ENCODE measurements at places on chromosomes 6 and 20. TPM values are rescaled to one million over a fixed set of nuclear protein-coding genes. Genes with fewer than 3 reads are reported as not detected.

The GRM1 gene
- total RNA-seq, result under 0.01 TPM

The CDH26 gene
- 0.59 TPM for total RNA-seq

The DDR1 gene
- total RNA-seq, result 5.3 TPM

The PRIM2 gene
- total RNA-seq, result 5.1 TPM

The ARFGEF3 gene
- 0.19 TPM for total RNA-seq

The CPNE1 gene
- total RNA-seq, result 55.4 TPM

The MROH8 gene
- 2.0 TPM for total RNA-seq

The BEND3 gene
- total RNA-seq, result 1.7 TPM

- no peak overlapping the region for H3K4me3 ChIP-seq
- H3K36me3 ChIP-seq, result no peaks in the 10 kb centered on the region
- no peak for DNase-seq
- no peaks in the 10 kb centered on the region for H3K27me3 ChIP-seq
- no peaks in the 10 kb centered on the region for H3K4me1 ChIP-seq
- no peak overlapping the region for H3K27ac ChIP-seq
These were observed 39.5 kb upstream of the CHD6 start for GRCh38 chr20:41657655-41658054.

- H3K4me1 ChIP-seq, result no peaks in the 10 kb centered on the region
- H3K4me3 ChIP-seq, result no peak overlapping the region
- H3K36me3 ChIP-seq, result no peaks in the 10 kb centered on the region
- no peaks in the 10 kb centered on the region for H3K27me3 ChIP-seq
These were observed 66.8 kb upstream of the IYD start for GRCh38 chr6:150301846-150302519.

DNA sequence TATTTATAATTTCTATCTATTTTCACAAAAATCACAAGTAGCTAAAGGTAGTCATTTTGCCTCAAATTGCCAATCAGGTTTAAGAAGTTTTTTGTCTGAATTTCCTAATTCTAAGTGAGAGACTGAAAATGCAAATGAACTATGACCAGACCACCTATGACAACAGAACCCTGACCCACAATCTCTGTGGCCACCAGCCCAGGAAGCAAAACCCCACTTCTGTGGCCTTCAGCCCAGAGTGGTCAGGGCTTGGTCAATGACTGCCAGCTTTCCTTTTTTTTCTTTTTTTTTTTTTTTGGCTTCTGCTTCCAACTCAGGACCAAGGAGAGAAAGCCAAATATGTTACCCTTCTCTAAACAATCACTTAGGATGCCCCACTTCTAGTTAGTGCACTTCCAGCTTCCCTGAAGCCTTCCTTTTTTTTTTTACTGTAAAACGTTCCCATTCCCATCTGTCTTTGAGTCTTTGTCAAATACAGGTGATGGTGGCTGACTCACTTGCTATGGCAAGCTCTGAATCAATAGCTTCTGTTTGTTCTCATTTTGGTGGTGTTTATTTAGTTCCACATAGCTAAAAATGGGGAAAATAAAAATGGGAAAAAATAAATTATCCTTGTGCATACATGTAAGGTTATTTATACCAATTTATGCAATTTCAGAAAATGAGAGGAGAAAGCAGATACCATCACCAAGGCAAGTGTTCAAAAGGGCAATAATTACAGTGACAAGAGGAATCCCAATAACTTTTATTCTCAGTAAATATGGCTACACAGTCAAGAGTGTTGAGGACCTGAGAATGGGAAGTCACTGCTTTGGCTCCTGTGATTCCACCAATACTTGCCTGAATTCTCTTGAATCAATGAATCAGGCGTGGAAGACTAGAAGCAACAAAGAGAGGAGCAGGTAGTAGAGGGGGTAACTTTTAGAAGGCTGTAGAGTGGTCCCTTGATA is 170.3 kb upstream of the PDE7B start:
- H3K27ac ChIP-seq, result no peak overlapping the region
- no peak for DNase-seq
- peaks cover 3% of the 10 kb centered on the region for H3K4me1 ChIP-seq
- H3K36me3 ChIP-seq, result no peaks in the 10 kb centered on the region
- H3K27me3 ChIP-seq, result no peaks in the 10 kb centered on the region

GRCh38 chr20:52461582-52461981 is 270.0 kb upstream of the ZFP64 start:
- H3K36me3 ChIP-seq, result no peaks in the 10 kb centered on the region
- no peaks in the 10 kb centered on the region for H3K27me3 ChIP-seq
- H3K4me1 ChIP-seq, result no peaks in the 10 kb centered on the region
- H3K27ac ChIP-seq, result no peak overlapping the region
- H3K4me3 ChIP-seq, result no peak overlapping the region

DNA sequence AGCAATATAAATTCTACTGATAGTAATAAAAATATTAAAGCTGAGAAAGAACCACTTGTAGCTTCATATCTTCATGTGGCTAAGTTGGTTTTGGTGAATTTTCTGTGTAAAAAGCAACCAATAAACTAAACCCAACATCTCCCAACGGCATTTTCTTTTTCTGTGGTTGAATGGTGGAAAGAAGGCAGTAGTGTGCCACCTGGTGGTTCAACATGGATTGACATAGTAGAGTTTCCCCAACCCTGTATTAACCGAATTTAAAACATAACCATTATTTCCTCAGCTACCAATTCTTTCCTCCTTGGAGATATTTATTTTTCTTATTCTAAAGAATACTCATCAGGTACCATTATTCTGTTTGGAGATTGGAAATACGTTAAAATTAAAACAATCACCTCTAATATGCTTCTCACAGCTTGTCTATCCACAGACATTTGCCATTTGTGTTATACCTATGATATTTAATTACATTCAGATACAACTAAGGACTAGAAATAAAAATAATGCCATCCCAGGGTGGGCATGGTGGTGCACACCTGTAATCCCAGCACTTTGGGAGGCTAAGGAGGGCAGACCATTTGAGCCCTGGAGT is 117.1 kb upstream of the EEF1E1 start:
- no peak overlapping the region for H3K27ac ChIP-seq
- no peak overlapping the region for H3K4me3 ChIP-seq
- no peaks in the 10 kb centered on the region for H3K27me3 ChIP-seq

GRCh38 chr6:25913741-25914140 is 16.8 kb downstream of the SLC17A2 start:
- H3K4me1 ChIP-seq, result no peaks in the 10 kb centered on the region
- no peak overlapping the region for H3K4me3 ChIP-seq
- H3K27me3 ChIP-seq, result no peaks in the 10 kb centered on the region
- H3K36me3 ChIP-seq, result peaks cover 55% of the 10 kb centered on the region
- no peak for DNase-seq
- no peak overlapping the region for H3K27ac ChIP-seq

DNA sequence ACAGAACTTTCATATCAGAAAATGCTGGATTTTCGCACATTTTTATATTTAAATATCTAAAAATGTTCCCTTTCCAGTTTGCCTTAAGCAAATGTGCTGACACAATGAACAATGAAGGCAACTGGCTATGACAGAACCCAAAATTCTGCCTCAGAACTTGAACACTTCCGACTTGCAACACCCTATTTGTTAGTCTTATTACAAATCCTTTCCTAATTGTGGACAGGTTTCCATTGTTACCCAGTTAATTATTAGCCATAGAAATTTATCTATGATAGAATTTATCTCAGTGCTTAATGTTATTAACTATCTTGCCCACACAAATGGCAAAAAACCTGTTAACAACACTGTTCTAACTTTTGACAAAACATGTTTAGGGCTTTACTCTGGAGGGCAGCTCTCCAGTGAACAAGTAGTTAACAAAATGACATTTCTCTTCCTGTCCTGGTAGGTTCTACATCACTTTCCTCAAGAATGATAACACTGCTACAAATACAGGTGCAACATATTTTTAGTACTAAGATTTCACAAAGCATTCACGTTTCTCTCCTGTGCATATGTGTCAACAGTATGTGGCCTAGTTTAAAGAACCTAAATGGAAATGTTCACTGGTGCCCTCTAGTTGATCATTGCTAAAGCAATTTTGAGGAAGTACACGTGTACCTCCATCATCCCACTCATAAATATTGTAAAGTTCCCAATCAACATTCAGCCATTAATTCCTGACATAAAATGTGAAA is 58.4 kb downstream of the HIVEP2 start:
- no peak overlapping the region for H3K27ac ChIP-seq
- no peaks in the 10 kb centered on the region for H3K36me3 ChIP-seq
- H3K4me3 ChIP-seq, result no peak overlapping the region

GRCh38 chr6:112665114-112665513 is 318.0 kb downstream of the RFPL4B start:
- no peak overlapping the region for H3K4me3 ChIP-seq
- H3K36me3 ChIP-seq, result no peaks in the 10 kb centered on the region
- H3K4me1 ChIP-seq, result no peaks in the 10 kb centered on the region
- H3K27me3 ChIP-seq, result no peaks in the 10 kb centered on the region
- H3K27ac ChIP-seq, result no peak overlapping the region

DNA sequence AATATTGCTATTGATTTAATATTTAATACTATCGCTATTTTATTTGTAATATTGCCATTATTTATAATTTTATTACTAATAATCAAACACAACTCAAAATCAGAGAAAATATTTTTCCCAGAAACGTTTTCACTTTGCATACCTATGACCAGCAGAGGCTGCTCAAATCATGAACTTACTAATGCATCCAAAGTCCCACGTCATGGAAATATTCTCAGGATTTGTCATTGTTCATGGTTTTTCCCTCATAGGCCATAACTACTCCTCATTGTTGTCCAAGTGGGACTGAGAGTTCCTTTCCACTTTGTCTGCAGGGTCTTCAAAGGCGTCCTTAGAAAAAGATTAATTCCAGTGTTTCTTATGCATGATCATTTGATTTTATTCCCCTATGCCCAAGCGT is 344.8 kb downstream of the THBS2 start:
- no peaks in the 10 kb centered on the region for H3K36me3 ChIP-seq
- no peaks in the 10 kb centered on the region for H3K27me3 ChIP-seq
- no peak for DNase-seq
- H3K4me1 ChIP-seq, result no peaks in the 10 kb centered on the region
- no peak overlapping the region for H3K4me3 ChIP-seq

DNA sequence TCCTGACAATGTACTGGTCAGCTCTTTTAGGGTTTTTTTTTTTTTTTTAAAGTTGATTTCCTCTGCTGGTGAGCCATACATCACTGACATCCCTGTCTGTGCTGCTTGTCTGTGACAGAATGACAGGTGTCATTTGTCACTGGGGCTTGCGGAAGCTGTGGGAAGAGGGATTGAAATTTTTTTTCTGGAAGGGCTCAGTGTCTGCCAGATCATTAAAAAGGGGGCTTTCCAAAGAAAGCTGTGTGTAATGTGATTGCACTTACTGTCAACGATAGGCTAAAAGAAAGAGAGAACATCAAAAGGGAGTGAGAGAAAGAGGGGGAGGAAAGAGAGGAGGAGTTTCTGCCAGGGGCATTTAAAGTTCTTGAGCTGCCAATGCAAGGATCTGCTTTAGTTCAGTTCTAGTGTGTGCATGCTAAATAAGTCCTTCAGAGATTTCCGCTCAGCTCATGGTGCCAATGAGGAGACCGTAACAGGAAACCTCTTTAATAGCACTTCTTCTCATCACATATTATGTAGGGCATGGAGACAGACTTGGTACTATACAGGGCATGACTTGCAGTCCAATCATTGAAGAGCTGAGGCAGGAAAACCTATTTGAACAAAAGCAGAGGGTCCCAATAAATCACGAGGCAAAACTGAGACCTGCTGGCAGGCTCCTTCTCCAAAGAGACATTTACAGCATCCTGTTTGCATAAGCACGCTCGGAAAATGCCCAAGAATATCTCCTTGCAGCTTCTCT is 177.2 kb downstream of the TSHZ2 start:
- no peaks in the 10 kb centered on the region for H3K4me1 ChIP-seq
- H3K27me3 ChIP-seq, result no peaks in the 10 kb centered on the region
- no peaks in the 10 kb centered on the region for H3K36me3 ChIP-seq
- no peak overlapping the region for H3K27ac ChIP-seq

DNA sequence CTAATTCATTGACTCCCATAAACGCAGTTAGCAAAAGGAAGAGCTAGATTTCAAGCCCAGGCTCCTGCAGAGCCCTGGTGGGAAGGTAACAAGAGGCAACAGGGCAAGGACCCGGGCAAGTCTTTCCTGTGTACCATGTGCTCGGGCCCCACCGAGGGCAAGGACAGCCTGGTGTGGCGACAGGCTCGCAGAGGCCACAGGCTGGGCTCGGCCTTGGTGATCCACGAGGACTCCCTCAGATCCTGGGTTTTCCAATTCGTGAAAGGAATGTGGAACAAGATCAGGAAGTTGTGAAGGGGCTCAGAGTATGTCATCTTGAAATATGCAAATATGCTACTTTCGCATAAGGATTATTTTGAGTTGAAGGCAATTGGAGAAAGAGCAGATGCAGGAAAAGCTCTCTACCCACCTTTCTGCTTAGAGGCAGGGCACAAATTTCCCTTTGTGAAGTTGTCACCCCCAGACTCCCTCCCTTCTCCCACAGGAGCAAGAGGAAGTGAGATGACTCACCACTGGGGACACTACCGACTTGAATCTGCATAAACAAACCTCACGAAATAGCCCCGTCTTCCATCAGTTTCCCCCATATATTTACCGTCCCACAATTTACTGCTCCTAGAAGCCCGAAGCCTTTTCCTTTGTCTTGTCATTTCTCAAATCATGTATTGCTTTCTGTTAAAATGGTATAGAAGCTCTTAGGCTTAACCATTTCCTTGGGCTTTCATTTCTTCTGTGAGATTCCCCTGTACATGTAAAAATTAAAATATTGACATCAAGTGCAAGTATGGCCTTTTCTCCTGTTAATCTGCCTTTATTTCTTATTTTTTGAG is 79.0 kb downstream of the PSMG4 start:
- H3K27me3 ChIP-seq, result no peaks in the 10 kb centered on the region
- H3K36me3 ChIP-seq, result no peaks in the 10 kb centered on the region
